ENCODE measurements at places on chromosomes 12 and 14.
A peak's percentile ranks its signal among the peaks of the same experiment; 100 is the strongest.

GRCh38 chr14:50319293-50319692 lies 7.2 kb downstream of the DMAC2L start:
- DNase-seq = no peak

- no peak for DNase-seq
Observed at GRCh38 chr12:103731539-103731938, 109.5 kb downstream of the NT5DC3 start.

- DNase-seq = no peak
Observed at GRCh38 chr12:49865109-49865781, 22.3 kb upstream of the BCDIN3D start.

DNA sequence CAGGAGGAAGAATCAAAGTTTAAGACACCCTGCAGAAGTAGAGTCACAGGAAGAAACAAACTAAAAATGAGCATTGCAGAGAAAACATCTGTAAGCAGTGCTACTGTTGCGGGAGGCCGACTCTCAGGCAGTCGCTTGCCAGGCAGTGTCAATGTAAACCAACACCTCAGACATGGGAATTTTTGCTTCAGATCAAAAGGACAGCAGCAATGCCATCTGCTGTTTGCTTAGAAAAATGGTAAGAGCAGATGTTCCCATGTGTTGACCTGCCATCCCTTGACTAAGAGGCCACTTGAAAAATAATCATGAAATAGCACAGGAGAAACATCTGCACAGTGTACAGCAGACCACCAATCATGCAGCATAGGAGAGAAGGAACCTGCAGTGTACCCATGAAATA lies 196.6 kb downstream of the SLC25A21 start:
- no peak for DNase-seq

DNA sequence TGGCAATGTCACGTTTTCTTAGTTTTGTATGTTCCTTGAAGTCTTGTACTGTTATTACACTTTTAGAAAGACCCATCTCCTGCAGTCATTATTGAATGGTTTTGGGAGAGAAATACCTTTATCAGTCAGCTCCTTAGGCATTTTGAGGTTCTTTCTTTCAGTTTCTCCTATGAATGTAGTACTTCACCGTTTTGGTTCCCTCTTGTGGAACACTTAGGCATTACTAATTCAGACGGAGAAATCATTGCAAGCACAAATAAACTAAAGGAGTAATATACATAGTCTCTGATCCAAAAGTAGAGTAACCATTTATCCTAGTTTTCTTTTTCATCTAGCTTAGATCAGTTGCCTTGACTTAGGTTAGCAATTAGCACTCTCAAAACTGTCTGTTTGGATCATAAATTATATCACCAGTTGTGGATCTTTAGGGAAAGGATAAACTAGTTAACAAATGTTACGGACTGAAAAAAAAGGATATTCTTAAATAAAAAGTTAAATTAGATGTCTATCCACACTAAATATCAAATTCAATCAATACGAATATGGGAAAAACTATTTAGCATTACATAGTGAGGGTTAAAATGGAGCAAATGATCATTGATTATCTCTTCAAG lies 1538.3 kb upstream of the SEL1L start:
- DNase-seq = no peak

DNA sequence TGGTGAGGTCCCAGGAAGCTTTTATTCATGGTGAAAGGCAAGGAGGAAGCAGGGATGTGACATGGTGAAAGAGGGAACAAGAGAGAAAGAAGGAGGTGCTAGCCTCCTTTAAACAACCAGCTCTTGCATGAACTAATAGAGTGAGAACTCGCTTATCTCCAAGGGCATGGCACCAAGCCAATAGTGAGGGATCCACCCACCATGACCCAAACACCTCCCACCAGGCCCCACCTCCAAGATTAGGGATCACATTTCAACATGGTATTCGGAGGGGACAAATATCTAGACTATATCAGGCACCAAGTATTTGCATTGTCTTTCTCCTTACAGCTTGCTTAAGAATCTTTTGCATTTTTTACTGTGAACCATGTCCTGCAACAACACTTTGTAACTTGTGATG lies 91.9 kb upstream of the DHRS4 start:
- no peak for DNase-seq

GRCh38 chr14:65156568-65157366 lies 54.5 kb upstream of the MAX start:
- no peak for DNase-seq

GRCh38 chr12:124568431-124569374 lies 1.3 kb upstream of the NCOR2 start:
- DNase-seq = peak; percentile 16

- no peak for DNase-seq
Observed at GRCh38 chr12:127363392-127363791, 903.6 kb upstream of the TMEM132C start.

GRCh38 chr12:121968876-121969275 lies 50.5 kb downstream of the CFAP251 start:
- no peak for DNase-seq

- DNase-seq = no peak
Observed at GRCh38 chr12:93183940-93184671, 193.6 kb upstream of the NUDT4 start.

DNA sequence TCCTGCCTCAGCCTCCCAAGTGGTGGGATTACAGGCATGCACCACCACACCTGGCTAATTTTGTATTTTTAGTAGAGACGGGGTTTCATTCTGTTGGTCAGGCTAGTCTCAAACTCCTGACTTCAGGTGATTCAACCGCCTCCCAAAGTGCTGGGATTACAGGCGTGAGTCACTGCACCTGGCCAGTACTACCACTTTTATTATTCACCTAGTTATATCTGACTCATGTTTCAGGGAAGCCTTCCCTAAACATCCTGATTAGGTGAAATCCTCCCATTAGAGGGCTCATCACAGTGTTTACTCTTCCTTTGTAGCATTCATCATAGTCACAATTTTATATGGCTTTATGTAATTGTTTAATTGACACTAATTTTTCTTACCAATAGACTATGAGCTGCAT lies 295.3 kb upstream of the SOX5 start:
- no peak for DNase-seq

DNA sequence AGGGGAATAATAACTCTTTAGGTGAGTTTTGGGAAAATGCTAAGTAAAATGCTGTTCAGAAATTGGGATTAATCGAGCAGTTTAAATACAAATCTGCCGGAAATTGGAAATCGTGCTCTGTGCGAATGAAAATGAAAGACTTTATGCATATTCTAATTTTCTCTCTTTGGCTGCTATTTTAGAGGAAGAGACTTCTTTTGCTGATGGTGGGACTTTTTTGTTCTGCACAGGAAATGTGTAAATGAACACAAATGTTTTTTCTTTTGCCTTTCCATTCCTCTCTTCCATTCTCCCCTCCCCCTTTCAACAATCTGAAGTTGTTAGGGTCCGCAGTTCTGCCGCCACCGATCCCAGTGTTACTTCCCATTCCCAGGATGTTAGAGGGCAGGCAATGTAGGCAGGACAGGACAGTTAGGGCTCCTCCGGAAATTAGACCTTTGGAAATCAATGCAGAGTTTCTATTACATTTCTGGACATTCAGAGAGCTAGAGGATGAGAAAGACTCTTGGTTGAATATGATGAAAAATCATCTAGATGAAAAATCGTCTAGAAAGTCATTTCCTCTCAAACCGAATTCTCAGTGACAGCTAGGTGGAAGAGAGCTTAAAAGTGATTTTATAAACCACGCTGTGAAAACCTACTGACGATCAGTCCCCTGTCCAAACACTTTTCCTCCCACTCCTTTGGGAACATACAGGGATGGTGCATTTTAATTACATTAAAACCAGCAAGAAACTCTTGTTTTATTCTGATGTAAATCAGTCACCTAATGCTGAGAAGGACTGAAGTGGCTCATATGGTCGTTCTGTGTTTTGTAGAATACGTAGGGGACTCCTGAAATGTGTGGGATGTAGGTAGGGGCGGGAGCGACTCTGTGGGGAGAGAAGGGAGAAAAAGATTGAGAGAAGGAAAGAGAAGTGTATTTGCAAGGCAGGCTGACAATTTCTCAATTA lies 17.8 kb downstream of the FOXG1 start:
- no peak for DNase-seq

All from SW 1271 (cell line).